ENCODE measurements at places on chromosomes 2 and 18.

DNA sequence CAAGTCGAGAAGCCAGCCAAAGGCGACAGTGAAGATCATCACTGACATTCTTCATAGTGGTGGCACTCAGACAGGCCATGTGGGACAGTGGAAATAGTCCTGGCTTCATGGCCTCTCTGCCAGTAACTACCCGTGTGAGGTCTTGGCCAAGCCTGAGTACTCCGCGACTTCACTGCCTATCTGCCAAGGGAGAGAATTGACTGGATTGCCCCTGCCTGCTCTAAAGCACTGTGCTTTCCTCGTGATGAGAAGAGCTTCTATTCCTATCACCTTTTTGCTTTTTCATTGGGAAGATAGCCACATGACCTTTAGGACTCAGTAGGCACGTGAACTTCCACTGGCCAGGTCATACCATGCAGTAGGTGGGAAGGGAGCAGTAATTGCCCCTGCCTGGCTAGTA is 239.3 kb downstream of the HAUS1 start:
- DNase-seq: no peak

- DNase-seq: no peak
These were observed 46.4 kb downstream of the HS1BP3 start for GRCh38 chr2:20604401-20604911.

- no peak for DNase-seq
These were observed 143.7 kb upstream of the RPRM start for GRCh38 chr2:153622285-153622684.

GRCh38 chr18:5253910-5254309 is 41.6 kb downstream of the ZBTB14 start:
- no peak for DNase-seq

DNA sequence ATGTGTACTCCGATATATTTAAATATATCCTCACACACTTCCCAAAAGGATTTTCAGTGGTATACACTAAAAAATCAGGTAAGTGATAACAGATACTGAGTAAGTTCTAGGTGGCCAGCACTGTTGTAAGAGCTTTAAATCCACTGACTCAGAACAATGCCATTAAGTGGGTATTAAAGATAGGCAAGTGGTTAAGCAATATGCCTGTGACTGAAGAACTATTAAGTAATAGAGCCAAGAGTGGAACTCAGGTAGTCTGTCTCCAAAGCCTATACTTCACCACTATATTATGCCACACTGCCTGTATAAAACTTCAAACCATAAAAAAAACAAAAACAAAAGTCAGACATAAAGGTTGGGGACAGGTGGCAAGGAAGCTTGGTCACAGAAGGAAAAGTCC is 37.2 kb downstream of the THUMPD2 start:
- no peak for DNase-seq

DNA sequence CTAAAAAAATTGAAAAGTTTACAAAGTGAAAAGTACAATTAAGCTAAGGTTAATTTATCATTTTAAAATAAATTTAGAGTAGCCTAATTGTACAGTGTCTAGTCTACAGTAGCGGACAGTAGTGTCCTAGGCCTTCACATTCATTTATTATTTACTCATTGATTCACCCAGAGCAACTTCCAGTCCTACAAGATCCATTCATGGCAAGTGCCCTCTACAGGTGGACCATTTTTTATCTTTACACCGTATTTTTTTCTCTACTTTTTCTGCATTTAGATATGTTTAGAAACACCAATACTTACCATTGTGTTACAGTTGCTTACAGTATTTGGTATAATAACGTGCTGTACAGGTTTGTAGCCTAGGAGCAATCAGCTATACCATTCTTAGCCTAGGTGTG is 84.1 kb downstream of the TSN start:
- no peak for DNase-seq

GRCh38 chr2:221228214-221228769 is 343.8 kb downstream of the EPHA4 start:
- DNase-seq: no peak

DNA sequence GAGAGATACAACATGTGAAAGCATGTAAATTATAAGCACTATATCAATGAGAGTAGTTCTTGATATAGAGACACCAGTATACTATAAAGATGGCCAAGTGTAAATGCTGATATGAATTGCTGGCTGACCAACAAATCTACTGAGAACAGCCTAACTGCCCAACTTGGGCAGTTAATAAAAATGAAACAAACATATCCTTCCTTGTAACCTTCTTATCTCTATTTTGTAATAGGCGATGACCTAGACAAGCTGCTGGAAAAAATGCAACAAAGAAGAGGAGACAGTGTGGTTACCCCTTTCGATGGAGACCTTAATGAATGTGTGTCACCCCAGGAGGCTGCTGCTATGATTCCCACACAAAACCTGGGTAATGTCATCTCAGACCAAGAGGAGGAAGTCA is 148.7 kb downstream of the ESCO1 start:
- DNase-seq: no peak

DNA sequence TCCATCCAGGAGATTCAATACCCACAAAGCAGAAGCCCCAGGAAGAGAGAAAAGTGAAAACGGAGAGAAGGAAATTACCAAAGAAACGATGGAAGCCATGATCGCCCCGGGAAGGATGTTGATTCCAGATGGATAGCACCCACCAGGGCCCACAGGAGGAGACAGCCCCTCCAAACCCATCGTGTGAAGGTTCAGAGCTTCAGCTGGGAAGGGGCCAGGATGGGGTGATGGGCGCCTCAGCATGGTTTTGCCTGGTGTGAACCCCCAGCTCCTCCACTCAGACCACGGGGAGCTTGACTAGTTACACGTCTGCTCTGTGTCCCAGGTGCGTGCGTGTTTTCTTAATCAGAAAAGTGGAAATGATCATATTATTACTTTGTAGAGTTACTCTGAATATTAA is 264.5 kb downstream of the EIPR1 start:
- DNase-seq: no peak

GRCh38 chr2:55141572-55142413 is 90.3 kb downstream of the CLHC1 start:
- no peak for DNase-seq

DNA sequence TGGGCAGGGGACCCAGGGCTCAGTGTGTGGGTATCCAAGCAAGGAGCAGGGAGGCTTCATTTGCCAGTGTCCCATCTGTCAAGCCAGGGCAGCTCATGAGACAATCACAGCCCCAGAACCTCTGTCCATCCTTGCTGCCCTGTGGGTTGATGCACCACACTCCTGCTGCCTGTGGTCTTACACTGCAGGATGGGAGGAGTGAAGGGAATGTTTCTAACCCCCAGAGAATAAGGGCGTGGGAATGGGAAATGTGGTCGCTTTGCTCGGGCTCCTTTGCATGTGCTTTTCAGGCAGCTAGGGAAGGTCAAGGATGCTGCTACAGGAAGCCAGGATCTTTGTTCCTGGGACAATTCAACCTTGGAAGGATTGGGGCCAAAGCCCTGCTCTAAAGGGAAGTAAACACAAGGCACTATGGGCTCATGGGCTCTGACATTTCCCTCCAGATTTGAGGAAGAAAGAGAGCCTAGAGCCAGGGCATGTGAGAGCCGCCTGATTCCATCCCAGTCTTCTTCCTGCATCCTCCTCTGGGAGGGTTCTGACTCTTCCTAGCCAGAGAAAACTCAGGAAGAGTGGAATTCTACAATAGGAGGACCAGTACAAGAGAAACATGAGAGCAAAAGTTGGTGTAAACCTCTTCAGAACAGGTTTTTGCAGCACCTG is 18.8 kb upstream of the MAP3K20 start:
- no peak for DNase-seq

GRCh38 chr2:37875403-37875906 is 49.6 kb upstream of the RMDN2 start:
- no peak for DNase-seq

DNA sequence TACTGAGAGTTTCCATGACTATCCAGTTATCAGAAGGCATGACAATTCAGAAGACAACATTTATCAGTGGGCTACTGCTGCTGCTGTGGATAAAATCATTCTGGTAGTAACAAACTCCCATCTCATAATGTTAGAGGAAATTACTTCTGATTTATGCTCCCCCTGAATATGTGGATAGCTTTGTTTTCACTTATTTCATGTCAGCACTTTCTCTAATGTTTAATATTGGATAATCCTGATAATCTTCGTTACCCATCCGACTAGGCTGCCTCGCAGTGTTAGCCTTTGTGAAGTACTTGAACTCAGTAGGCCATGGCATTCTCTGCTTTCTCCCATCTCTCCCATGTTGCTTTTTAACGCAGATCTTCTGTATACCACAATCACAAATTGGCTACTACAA is 28.4 kb downstream of the COX7A2L start:
- no peak for DNase-seq

DNA sequence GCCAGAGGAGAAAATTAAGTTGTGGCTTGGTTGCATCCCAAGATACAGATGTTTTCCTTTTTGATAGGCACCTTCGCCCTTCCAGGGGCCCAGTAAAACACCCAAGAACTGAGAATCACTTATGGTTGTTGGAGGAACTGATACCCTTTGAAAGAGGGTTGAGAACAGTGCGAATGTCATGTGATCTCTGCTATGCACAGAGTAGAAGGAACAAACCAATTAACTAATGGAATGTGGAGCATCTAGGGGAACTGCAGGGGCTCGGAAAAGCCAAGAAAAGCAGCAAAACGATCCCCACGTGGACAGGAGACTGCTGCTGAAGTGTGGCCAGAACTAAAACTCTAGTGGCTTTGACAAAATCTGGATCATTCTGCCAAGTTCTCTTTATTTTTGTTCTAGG is 58.8 kb downstream of the APOB start:
- no peak for DNase-seq

DNA sequence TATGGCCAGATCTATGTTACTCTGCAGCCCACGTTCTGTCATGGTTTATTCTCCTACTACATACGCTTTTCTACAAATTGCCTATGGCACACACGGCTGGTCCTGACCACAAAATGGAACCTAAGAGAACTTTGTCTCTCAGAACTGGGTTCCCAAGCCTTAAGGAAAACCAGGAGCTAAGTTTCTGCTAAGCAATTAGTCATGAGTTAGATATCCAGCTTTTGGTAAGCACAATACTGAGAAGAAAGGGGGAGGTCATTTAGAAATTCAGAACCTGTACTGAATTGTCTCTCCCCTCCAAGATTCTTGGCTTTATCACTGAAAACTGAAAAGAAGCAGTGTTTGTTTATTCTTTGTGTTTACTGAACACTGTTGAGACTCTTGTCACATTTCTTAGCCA is 283.5 kb upstream of the TANK start:
- no peak for DNase-seq

DNA sequence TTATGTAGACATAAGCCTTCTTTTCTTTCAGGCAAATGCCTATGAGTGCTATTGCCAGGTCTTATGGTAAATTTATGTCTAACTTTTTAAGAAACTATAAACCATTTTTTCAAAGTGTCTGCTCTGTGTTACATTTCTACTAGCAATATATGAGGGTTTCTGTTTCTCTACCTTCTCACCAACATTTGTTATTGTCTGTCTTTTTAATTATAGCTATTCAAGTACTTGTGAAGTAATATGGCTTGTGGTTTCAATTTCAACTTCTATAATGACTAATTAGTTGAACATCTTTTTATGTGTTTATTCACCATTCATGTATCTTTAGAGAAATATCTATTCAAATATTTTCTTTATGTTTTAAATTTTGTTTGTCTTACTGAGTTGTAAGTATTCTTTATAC is 213.1 kb upstream of the MC4R start:
- DNase-seq: no peak

DNA sequence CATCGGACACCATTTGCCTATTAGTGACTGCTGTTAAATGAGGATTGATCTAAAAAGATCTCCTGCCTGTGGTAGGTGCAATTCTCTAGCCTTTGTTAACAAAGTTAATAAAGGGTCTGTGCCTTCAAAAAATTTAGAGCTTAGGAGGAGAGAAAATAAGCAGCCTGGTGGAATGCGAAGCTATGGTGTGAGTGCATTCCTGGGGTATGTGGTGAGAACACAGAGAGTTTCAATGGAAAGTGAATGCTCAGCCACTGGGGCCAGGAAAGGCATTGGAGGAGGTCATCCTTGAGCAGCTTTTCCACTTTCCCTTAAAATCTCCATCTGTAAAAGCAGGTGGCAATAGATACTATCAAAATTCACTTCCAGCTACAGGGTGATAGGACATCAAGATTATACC is 331.2 kb upstream of the LRATD1 start:
- no peak for DNase-seq

DNA sequence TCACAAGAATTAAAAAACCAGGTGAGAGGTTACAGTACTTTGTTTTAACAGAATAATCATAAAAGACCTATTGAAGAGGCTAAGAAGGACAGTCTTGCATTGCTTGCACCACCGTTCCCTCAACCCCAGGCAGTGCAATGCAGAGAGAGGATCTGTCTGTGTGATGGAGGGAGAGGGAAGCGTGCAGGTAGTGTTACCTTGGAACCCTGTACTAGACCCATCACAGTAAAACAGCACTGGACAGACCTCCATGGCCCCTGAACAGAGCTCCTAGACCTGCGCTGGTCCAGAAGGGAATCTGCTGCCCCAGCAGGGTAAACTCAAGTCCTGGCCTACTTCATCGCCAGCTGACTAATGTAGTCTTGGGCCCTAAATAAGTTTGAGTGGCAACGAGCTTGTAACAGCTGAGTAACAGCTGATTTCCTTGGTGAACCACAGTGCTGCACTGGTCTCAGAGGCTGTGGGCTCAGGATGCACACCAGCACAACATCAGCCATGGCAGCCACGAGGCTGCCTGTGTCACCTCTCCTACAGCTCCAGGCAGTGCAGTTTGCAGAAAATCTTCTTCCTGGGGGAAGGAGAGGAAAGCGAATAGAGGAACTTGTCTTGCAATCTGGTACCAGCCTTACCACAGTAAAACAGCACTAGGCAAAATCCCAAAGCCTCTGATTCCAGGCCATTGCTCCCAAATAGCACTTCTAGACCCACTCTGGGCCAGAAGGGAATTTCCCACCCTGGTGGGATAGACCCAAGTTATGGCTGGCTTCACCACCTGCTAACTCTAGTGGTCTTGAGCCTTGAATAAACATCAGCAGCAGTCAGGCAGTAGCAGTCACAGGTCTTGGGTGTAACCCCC is 417.2 kb downstream of the CDH7 start:
- no peak for DNase-seq

GRCh38 chr2:176665086-176665485 is 395.8 kb downstream of the MTX2 start:
- no peak for DNase-seq

- no peak for DNase-seq
These were observed 978.1 kb upstream of the CDH2 start for GRCh38 chr18:29154758-29155725.

DNA sequence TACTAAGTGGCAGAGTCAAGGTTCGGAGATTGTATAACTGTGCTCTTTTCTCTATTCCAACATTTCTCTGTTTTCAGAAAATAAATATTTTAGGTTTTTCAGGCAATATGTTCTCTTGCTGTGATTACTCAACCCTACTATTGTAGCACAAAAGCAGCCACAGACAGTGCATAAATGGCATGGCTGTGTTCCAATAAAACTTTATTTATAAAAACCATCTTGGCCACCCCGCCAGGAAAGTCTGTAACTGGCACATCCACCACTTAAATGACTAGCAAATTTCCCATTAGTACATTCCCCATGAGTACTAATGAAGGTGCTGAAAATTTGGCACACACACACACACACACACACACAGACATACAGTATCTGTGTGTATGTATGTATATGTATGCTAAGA is 30.8 kb upstream of the PARD3B start:
- DNase-seq: no peak
